Activated CD4-positive, alpha-beta T cell treated with anti-CD3 and anti-CD28 coated beads, Interleukin-2, amount 50 U/mL, for 4 hours (primary cell): ENCODE measurements at places on chromosomes 4 and X.

GRCh38 chrX:78119521-78120227, 15.6 kb downstream of the PGK1 start:
- no peak for DNase-seq

- DNase-seq: no peak
Measured at GRCh38 chrX:799808-800207, 169.2 kb downstream of the SHOX start.

DNA sequence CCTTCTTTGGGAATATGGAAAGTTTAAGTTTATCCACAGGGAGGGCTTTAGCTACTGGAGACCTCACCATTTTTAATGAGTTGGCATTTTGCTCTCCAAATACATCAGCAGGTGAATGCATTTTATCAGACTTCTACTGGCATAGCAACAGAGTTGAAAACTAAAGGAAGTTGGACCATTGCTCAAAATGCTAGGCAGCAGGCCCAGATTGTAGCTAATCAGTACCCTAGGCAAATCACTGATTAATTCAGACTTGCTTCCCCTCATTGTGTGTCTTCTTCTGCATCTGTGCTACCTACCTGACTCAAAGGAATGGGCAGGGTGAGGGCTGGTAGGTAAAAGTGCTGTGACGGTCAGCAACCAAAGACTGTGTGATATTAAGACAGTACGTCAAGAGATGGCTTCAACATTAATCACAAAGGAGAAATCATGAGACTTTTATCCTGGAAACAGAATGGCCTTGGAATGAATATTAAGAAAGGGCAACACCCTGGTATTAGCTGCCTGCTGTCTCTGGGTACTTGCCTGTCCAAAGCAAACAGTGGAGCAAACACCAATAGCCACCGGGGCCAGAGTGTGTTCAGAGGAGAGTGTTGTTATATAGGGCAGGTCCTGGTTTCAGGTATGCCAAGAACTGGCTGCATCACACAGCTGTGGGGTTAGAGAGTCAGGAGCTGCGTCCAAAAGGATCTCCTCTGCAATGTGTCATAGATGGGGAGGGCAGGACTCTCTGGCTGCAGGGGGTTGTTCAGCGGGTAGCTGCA, 17.1 kb upstream of the SMIM20 start:
- no peak for DNase-seq

DNA sequence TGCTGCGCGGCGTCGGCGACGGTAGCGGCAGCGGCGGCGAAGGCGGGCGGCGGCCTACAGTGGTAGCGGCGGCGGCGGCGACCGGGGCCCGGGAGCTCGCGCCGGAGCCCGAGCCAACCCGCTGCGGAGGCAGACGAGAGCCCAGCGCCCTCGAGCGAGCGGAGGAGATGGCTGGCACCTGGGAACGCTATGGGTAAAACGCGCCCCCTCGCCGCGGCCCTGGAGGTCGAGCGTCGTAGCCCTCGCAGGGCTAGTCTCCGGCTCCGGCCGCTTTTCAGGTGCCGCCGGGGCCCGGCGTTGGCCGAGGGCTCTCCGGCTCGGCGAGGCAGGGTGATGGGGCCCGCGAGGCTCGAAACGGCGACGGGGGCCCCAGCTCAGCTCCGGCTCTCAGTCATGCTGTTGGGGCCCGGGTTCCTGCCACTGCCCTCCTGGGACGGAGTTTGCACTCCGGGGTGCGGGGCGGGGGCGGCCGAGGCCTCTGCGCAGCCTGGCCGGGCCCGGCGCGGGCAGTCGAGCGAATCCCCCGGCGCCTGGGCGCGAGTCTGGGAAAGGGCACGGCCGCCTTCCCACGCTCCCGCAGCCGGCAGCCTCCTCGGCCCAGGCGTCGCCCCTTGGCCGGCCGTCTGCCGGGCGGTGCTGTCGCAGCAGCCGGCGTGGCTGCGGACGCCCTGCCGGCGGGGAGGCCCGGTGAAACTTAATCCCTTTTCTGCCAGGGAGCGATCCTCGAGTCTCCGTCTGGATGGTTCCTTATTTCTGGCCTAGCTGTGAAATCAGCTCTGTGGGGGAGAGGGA, 768 bp downstream of the MID2 start:
- peak; percentile 20 for DNase-seq

- DNase-seq: no peak
Measured at GRCh38 chrX:103782640-103783039, 6.0 kb downstream of the PLP1 start.

GRCh38 chr4:112185334-112185733, 40.1 kb downstream of the FAM241A start:
- no peak for DNase-seq

DNA sequence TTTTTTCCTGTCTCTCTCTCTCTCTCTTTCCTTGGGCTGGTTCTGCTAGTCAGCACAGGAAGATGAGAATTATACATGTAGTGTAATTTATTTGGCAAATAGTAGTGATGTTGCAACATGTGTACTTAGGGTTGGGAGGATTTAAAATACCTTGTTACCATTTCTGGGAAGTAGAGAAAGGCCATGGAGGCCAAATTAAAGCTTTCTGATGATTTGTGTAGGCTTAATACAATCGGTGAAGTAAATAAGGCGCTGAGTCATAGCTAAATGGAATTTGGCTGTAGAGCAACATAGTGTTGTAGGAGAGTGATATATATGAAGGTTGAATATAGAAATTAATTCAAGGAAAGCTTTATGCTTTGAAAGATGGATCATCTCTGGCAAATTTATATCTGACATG, 295.3 kb downstream of the GRID2 start:
- no peak for DNase-seq

DNA sequence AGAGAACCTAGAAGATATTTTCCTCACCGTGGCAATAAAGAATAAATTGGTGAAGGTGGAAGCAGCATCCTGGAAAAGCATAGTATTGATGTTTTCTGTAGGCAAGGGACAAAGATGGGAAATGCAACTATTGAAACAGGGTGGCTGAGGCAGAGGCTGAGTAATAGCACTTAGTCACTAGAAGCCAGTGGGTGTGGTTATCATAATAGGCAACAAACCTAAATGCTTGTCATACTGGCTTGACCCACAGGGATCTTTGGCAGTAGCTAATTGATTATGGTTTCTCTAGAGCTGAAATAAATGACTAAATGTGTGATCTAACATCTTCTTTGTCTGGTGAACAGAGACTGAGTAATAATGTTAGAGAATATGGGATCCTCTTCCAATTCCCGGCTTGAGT, 353.6 kb upstream of the RPS6KA3 start:
- no peak for DNase-seq

DNA sequence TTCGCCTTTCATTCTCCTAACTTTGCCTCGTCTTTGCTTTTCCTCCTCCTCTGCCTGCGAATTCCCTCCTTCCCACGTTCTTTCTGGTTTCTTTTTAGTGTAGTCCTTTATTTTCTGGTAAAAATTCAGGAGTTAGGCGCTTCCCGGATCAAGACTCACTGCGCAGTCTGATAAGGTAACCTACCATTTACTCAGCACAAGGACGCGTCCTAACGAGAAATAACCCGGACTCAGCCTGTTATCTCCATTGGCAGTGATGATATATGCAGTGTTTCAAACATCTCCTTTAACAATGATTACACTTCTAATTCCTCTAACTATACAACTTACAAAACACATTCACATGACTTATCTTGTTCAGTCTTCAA, 357 bp upstream of the ETNPPL start:
- no peak for DNase-seq

DNA sequence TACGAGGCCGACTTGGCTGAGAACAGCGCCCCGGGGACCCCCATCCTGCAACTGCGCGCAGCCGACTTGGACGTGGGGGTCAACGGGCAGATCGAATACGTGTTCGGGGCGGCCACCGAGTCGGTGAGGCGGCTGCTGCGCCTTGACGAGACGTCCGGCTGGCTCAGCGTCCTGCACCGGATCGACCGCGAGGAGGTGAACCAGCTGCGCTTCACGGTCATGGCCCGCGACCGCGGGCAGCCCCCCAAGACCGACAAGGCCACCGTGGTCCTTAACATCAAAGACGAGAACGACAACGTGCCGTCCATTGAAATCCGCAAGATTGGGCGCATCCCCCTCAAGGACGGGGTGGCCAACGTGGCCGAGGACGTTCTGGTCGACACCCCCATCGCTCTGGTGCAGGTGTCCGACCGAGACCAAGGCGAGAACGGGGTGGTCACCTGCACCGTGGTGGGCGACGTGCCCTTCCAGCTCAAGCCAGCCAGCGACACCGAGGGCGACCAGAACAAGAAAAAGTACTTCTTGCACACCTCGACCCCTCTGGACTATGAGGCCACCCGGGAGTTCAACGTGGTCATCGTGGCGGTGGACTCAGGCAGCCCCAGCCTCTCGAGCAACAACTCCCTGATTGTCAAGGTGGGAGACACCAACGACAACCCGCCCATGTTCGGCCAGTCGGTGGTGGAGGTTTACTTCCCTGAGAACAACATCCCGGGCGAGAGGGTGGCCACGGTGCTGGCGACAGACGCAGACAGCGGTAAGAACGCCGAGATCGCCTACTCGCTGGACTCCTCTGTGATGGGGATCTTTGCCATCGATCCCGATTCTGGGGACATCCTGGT, 2.4 kb downstream of the PCDH7 start:
- no peak for DNase-seq

GRCh38 chrX:3485727-3486126, 139.3 kb upstream of the MXRA5 start:
- no peak for DNase-seq

DNA sequence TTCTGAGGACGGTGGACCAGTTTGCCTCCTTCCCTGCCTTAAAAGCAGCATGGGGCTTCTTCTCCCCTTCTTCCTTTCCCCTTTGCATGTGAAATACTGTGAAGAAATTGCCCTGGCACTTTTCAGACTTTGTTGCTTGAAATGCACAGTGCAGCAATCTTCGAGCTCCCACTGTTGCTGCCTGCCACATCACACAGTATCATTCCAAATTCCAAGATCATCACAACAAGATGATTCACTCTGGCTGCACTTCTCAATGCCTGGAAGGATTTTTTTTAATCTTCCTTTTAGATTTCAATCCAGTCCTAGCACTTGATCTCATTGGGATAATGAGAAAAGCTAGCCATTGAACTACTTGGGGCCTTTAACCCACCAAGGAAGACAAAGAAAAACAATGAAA, 255.3 kb downstream of the RAPGEF2 start:
- no peak for DNase-seq

DNA sequence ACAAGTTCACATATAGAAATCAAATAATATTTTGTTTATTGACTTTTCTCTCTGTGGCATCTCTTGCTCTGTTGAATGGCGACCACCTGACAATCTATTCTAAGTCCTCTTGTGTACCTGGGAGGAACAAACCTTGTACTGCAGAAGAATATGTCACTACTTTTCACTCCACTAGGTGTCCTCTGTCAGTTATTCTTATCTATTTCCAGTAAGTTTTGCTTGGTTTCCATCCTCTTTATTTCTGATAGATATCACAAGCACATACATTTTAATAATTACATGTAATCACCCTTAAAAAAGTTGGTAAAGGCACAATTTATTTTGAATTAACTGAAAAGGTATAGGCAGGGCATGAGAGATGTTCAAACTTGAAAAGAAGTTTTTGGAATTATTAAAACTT, 238.4 kb downstream of the SNCA start:
- DNase-seq: no peak

GRCh38 chrX:124518885-124519284, 172.5 kb downstream of the SH2D1A start:
- no peak for DNase-seq

DNA sequence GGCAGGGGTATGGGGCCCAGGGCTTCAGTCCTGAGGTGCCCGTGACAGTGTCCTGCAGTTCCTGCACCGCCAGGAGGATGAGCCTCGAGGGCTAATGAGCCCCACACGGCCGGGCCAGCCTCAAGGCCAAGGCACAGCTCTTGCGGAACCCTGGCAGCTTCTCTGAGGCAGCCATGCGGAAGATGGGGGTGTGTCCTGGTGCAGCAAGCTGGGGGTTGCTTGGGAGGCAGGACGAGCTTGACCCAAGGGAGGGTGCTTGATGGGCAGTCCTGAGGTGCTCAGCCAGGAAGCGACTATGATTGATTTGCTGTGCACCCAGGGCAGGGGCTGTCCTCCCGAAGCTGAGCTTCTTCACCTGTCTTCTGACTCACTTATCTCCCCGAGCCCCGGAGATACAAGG, 9.1 kb upstream of the FGFR3 start:
- DNase-seq: no peak

DNA sequence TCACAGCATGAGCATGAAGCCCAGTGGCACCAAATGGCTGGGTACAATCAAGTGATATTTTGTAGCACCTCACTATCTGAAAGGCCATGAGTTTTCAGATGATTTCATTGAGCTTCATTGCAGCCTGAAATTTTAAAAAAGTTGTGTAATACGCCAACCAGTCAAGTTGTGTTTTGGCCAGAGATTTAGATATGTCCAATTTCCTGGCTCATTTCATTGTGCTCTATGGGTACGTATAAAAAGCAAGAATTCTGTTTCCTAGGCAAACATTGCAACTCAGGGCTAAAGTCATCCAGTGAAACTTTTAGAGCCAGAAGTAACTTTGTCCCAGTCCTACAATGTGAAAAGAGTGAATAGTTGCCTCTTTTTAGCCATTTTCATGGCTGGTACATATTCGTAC, 212.5 kb downstream of the GC start:
- DNase-seq: no peak

GRCh38 chr4:138344054-138344453, 101.9 kb upstream of the SLC7A11 start:
- no peak for DNase-seq

DNA sequence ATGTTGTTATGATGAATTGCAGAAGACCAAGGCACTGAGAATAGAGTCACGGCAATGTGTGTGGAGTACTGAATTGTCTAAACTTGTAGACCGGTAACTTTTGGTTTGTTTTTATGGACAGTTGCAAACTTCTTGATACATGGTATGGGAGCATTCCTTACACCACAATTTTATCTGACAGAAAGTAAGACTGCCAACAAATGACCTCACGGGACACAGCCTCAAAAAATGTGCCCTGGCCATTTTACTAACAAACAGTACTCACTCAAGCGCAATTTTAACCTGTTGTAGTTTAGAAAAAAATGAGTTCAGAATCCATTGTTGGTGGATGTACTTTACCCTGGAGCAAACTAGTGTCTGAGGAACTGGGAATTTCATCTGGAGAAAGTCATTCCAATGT, 321.2 kb downstream of the CAMK2D start:
- DNase-seq: no peak

DNA sequence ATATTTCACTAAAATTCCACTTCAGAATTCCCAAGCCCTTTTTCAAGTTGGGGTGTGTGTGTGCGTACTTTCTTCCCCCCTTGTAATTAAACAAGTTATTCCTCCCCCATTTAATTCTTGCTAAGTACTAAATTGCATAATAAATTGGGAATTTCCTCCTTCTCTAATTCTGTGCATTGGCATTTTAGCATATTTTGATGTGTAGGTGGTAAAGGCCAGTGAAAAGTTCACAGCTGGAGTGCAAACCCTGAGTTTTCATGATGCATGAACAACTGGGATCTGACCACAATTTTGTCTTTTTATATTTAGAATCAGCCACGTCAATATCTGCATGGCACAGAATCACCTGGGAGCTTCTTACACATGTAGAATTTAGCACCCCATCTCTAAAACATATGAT, 18.5 kb downstream of the ANXA3 start:
- DNase-seq: no peak

DNA sequence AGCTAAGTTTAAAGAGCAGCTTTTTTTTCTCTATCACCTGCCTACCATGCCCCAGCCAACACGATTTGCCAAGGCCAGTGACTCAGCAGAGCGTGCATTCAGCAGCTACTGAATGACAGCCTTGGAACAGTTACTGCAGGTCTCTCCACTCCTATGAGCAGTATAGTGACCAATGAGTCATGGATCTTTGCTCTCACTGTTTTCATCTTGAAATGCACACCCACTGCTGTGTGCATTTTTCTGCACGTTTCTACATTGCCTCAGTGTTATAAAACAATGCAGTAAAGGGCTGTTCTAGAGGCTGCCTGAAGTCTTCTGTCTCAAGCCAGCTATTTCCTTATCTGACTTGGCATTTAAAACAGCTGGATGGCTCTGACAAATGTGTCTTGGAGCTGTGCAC, 66.0 kb upstream of the C4orf54 start:
- DNase-seq: no peak
